ENCODE measurements at places on chromosomes 5 and 9.

GRCh38 chr5:163453705-163454104, 6.2 kb downstream of the NUDCD2 start:
- no peak for DNase-seq

GRCh38 chr5:82426464-82427154, 148.5 kb upstream of the RPS23 start:
- DNase-seq: no peak

DNA sequence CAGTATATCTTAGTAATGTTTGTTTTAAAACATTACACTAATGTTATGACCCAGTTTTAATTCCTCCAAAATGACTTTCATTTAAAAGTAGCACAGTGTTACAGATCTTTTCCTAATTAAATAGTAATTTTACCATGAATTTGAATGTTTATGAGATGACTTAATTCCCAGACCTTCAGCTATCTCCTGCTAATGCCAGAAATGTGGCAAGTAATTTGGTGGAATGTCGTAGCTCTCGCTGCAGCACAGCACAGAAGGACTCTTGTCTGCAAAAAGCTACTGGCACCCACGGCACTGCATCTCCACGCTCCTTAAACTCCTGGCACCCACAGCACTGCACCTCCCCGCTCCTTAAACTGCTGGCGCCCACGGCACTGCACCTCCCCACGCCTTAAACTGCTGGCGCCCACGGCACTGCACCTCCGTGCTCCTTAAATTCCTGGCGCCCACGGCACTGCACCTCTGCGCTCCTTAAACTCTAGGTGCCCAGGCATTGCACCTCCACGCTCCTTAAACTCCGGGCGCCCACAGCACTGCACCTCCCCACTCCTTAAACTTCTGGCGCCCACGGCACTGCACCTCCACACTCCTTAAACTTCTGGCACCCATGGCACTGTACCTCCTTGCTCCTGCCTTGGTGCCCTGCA, 163.1 kb downstream of the CDK5RAP2 start:
- no peak for DNase-seq

- DNase-seq: no peak
Observed at GRCh38 chr9:6896562-6896961, 138.8 kb downstream of the KDM4C start.

DNA sequence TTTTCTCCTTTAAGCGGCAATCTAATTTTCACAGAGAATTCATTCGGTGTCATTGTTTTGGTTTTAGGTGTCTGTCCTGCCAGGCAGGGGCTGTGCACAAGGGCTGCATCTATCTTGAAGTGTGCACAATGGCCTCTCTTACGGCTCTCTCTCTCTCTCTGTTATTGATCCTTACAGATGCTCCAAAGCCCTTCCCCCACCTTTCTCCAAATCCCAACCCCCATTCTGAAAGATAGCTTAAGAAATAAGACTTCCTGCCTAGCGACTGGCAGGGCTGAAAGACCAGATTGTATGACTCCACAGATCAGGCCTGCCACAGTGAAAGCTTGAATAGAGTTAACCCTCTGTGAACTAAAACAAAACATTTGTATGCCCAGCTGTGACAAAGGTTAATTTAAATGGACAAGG, 86.5 kb upstream of the NR5A1 start:
- DNase-seq: no peak

DNA sequence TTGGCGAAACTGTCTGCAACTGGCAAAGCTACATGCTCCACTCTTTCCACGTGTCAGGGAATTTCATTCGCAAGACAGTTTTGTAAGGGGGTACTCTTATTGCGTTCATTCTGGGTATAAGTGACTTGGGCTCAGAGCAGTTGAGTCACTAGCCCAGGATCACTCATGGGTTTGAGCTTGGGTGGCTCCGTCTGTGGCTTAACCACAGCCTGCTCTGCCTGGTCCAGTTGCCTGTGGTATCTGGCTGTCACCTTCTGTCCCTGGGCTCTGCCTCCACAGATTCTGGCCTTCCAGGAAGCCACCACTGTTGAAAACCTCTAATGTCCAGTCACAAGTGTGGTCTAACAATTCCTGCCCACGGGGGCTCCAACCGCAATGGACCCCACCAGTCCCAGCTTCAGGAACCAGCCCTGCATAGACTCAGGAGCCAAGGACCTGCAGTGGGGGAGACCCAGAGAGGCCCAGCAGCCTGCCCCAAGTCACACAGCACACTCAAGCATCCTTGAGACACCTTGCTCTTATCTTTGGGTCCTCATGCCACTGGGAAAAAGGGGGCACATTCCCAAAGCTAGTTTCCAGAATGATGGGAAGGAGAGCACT, 10.4 kb downstream of the KIF12 start:
- DNase-seq: no peak

DNA sequence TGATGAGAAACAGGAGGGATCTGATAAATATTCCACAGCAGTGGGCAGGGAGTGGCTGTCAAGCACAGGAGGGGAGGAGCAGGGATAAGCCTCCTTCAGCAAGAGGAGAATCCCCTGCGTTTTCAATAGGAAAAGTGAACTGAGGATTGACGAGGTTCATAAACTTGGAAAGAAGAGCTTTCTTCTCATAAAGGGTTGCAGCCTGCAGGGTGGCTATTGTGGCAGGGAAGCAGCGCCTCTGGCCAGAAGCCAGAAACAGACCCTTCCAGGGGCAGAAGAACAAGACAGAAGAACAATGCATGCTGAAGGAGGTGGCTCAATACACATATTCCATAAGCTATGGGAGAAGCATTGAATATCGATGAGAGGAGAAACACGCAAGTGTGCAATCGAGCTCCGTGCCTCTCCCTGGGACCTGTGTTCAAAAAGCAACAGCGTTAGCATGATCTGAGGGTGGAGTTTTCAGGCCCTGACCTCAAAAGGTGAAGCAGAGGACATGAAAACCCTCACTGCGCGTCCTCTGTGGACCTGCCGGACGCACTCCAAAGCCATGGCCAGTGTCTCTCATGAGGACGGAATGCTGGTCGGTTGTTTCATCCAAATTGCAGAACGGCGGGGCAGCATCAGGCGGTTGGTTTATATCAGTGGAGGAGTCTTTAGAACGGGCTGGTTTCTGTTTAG, 67.6 kb downstream of the ANKRD33B start:
- no peak for DNase-seq

DNA sequence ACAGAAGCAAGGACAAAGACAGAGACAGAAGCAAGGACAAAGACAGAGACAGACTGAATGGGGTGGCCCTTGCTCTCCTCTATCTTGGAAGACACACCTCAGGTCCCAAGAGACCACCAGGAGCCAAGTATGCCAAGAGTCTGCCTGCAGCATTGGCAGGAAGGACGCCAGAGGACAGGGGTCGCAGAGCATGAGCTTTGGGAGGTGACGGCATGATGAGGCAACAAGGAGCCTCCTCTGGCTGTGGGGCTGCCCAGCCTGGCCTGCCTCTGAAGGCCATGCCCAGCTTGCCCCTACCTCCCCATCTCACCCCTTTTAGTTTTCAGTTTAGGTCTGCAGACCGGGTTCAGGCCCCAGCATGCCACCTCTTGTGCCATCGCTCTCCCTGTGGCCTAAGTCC, 17.6 kb downstream of the PDGFRB start:
- no peak for DNase-seq

DNA sequence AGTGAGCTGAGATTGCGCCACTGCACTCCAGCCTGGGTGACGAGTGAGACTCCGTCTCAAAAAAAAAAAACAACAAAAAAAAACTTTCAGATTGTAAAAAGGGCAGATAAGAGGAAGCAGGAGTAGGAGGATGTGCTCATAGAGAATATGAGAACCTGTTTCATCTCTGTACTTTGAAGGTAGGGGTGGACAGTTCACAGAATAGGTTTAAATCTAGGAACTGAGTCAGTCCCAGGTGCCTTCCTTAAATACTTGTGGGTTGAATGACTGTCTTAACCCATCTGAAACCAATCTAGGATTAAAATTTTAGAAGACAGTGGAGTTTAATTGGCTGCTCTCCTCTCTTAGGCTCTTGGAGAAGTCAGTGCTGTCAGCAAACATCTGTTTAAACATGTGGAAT, 12.4 kb downstream of the POLK start:
- DNase-seq: no peak

- no peak for DNase-seq
Observed at GRCh38 chr9:126830827-126831226, 26.0 kb downstream of the ZBTB43 start.

DNA sequence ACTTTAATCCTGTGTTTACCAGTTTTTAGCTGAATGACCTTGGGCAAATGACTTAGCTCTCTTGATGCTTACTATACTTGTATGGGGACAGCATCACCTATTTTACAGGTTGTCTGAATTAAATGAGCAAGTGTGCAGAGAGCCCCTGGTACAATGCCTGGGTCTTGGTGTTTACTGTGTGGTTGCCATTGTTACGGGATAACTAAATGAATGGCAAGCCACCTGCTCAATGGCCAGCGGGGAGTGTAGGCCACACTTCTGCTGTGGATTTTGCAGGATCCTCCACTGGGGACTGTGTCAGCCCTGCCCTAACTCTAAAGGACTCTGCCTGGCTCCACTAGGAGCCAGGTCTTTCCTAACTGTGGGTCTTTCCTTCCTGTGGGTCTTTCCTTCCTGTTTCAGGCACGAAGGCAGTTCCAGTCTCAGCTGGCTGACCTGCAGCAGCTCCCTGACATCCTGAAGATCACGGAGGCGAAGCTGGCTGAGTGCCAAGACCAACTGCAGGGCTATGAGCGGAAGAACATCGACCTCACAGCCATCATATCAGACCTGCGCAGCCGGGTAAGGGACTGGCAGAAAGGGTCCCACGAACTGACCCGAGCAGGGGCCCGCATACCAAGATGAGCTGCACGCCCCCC, 10.3 kb upstream of the GLE1 start:
- no peak for DNase-seq

Measured in stimulated activated CD4-positive, alpha-beta T cell treated with anti-CD3 and anti-CD28 coated beads, TNF-alpha, amount 100 ng/mL, for 1 hour (primary cell).